Skeletal muscle cell (primary cell): ENCODE measurements at places on chromosomes 4 and X.

DNA sequence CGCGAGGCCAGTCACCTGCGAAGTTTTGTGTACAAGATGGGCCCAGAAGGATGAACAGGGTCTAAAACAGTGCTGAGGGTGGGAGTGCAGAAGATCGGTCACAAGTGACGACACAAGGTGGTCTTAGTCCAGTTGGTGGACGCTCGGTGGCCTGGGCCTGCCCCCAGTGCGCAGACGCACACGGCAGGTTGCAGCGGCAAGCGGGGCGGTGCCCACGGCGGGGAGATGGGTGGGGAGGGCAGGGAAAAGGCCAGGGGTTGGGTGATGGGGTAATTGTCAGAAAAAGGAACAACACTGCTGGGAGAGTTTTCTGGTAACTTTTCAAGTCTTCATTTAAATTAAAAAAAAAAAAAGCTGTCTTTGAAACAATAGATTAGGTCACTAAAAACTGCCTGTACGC, 1.0 kb upstream of the PRDX4 start:
- no peak for DNase-seq

DNA sequence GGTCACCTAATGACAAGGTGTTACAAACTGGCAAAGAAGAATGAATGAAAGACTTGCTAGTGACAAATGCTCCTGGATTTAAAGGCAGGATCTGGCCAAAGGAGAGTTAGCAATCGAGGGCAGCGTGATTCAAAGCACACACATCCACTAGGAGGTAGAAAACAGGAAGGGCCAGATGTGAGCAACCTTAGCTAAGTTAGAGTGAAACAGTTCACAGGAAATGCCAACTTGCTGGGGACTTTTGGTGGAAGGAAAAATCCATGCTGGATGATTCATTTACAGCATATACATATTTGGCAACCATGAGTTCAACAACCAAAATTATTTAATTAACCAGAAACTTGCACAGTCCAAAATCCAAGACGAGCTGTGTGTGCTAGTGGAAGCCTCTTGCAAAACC, 276.9 kb downstream of the PTTG2 start:
- peak; percentile 13 for DNase-seq

DNA sequence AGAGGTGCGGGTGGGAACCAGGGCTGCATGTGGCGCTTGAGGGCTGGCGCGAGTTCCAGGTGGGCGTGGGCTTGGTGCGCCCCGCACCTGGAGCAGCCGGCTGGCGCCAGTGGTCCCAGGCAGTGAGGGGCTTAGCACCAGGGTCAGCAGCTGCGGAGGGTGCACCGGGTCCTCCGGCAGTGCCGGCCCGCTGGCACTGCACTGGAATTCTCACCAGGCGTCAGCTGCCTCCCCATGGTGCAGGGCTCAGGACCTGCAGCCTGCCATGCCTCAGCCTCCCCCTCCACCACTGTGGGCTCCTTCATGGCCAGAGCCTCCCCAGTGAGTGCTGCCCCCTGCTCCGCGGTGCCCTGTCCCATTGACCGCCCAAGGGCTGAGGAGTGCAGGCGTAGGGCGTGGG, 174.0 kb downstream of the ADAM29 start:
- DNase-seq = no peak

- DNase-seq = no peak
Measured at GRCh38 chrX:9189286-9189685, 155.4 kb upstream of the FAM9B start.

- DNase-seq = no peak
Measured at GRCh38 chrX:150366951-150367545, 3.9 kb downstream of the MAMLD1 start.

DNA sequence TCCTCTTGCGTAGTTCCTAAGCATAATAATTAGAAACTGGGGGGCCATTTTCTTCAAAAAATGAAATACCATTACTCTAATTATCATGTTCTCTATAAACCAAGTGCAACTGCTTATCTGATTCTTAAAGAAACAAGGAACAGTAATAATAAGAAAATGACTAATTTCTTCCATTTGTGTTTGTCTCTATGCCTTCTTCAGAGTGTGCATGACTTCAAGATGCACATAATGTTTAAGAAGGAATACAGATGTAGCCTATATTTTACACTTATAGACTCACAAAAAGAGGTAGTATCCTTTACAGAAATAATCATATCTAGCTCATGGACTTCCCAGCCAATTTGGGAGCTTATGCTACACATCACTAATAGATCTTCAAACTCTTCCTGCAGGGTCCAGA, 131.7 kb downstream of the CHRNA9 start:
- no peak for DNase-seq

DNA sequence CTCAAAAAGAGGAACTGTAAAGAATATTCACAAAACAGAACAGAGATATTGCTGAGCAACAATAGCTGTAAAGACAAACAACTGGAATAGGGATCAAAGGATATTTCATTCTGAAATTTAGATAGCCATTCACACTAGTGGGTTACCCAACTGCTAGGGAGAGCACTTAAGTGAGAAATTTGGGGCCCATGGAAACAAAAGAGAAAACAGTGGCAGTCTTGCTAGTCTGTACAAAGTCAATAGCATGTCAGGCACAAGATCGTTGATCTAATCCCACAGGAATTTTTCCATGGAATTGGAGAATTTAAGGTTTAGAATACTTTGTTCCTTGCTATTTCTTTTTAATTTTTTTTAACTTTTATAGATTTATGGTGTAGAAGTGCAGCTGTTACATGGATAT, 467.0 kb downstream of the PCDH18 start:
- DNase-seq = no peak
